Psoas muscle (tissue), 8 donors: ENCODE measurements at places on chromosomes 7 and 10. TPM values are rescaled to one million over a fixed set of nuclear protein-coding genes. Genes with fewer than 3 reads are reported as not detected.

TTYH3 gene
- 2.4 TPM for polyA plus RNA-seq

HOXA2 gene
- 0.23 TPM for polyA plus RNA-seq

C10orf143 gene
- polyA plus RNA-seq = 3.3 TPM

CSTF2T gene
- polyA plus RNA-seq = 14.0 TPM

OR2A12 gene
- not detected for polyA plus RNA-seq

NYAP1 gene
- polyA plus RNA-seq = 0.21 TPM

HECW1 gene
- 0.56 TPM for polyA plus RNA-seq

TMEM176A gene
- 3.2 TPM for polyA plus RNA-seq

ZSCAN21 gene
- polyA plus RNA-seq = 25.6 TPM

HOXA3 gene
- 0.65 TPM for polyA plus RNA-seq

IGF2BP3 gene
- 0.51 TPM for polyA plus RNA-seq

NEURL1 gene
- 10.9 TPM for polyA plus RNA-seq

LRRC4 gene
- 0.39 TPM for polyA plus RNA-seq

C10orf62 gene
- polyA plus RNA-seq = 0.13 TPM

ZNF438 gene
- 17.0 TPM for polyA plus RNA-seq

AKR1C4 gene
- polyA plus RNA-seq = not detected

TECTB gene
- polyA plus RNA-seq = not detected

FAM25A gene
- polyA plus RNA-seq = not detected
